Activated naive CD4-positive, alpha-beta T cell (primary cell): ENCODE measurements at places on chromosomes 13 and 19.

DNA sequence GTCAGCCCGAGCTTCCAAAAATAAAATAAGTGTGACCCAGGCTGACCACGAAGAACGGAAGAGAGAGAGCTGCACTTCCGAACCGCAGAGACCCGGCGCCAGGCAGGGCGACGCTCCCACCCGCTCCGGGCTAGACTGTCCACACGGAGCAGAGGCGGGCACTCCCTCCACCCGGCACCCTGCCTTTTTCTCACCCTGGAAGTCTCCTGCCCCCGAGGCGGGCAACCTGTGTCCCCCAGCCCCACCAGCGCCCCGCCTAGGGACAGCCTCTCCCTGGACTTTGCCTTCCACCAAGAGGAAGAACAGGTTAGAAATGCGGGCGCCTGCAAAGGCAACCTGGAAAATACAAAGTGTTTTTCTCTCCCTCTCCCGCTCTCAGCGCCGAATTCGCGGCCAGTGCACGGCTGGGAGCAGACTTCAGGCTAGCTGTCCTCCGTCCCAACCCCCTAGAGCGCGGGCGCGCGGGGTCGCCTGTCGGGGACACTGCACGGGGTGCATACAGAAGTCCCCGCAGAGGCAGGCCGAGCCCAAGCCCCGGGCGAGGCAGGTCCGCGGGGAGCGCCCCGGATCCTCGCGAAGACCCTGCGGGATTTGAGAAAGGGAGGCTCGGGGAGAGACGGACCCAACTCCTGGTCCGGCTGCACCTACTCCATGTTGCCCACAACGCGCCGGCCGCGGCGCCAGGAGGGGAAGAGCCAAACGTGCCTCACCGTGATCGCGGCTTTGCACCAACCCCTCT, 845 bp downstream of the SPRY2 start:
- DNase-seq: no peak

GRCh38 chr13:48411841-48412531, 927 bp downstream of the LPAR6 start:
- DNase-seq: no peak

DNA sequence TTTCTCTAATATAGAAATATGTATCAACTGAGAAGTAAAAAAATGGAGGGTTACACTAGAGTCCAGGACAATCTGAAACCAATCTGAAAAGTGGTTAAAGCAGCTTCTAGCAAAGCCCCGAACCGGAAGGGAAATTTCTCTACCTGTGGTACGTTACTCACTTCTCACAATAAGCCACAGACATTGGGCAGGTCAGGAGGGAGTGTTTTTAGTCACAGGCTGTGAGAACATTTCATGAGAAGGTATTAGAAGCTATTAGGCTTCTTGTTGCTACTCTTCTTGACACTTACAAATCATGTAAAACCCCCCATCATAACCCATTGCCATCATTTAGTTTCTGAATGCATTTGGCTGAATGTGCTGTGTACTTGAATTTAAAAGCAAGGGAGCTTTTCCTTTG, 120.9 kb downstream of the NUFIP1 start:
- DNase-seq: no peak

DNA sequence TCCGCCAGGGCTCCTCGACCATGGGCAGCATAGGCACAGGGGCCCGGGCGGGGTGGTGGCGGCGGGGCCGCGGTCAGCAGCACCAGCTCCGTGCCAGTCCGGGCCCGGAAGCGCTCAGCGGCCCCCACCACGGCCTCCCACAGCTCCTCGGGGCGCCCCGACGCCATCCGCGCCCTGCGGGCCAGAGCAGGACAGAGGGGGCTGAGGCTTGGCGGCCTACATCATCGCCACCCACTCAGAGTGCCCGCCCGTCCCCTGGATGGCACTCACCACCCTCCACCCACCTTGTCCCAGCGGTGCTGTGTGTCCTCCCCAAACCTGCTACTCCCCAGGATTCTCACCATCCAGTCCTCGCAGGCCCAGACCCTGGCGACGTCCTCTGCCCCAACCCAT, 4.0 kb downstream of the AKT1S1 start:
- DNase-seq: no peak

DNA sequence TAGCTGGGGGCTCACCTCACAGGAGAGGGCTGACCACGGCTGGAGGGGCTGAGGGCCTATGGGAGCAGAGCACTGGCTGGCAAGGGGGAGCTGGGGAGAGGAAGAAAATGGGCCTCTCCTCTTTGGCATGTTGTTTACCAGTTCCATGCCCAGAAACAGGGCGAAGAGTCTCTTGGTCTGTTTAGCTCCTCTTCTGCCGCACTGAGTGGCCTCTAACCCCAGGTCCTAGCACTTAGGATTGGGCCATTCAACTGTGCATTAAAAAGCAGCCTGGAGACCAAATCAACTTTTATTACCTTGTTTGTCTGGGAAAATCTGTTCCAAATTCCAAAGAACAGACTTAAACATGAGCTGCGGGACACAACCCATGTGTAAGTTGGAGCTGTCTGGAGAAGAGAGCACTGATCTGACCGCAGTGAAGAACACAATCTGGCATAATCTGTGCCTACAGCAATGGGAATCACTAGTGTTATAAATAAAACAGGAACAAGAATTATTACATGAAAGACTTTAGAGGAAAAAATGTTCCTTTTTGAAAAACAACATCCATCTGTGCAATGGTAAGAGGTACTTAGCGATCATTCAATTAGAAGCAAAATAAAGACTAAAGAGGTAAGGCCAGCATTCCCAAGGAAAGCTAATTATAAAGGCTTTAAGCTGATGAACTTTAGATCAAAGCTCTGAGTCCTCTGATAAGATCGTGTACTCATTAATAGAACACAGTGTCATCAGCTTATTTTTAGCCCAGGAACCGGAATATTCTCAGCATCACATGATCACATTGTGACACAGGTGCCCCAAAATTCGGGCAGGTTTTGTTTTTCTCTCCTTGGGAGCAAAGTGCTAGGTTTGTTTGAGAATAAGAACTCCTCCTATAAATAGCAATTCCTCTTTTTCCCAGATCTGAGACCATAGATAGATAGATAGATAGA, 243.2 kb downstream of the COL4A1 start:
- no peak for DNase-seq

DNA sequence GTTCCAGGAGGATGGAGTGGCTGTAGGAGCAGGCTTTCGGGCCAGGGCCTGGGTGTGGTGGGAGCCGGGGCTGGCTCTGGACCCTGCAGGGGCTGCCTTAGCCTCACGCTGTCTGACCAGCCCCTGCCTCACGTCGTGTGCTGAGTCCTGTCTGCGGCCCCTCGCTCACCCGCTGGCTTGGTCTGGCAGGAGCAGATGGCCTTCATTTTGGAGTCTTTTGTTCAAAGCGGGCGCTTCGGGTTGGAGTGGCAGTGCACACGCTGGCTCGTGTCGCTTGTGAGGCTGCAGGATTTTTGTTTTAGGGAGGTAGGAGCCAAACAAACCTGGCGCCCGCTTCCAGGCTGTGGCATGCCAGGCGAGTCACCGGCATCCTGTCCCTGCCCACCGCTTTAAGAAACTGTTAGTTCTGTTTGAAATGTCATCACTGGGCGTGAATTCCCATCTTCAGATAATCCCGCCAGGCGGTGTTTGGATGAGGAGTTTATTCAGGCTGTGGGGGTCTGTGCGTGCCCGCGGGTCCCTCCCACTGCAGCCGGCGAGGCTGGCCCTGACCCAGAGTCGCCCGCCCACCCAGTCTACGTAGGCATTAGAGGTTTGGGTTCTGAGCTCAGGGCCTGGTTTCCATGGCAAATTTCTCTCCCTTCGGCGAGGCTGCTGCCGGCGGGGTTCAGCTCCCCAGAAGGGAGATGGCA, 89.8 kb downstream of the KDM4B start:
- no peak for DNase-seq
